ENCODE measurements at places on chromosomes 3 and 15.
A peak's percentile ranks its signal among the peaks of the same experiment; 100 is the strongest.

DNA sequence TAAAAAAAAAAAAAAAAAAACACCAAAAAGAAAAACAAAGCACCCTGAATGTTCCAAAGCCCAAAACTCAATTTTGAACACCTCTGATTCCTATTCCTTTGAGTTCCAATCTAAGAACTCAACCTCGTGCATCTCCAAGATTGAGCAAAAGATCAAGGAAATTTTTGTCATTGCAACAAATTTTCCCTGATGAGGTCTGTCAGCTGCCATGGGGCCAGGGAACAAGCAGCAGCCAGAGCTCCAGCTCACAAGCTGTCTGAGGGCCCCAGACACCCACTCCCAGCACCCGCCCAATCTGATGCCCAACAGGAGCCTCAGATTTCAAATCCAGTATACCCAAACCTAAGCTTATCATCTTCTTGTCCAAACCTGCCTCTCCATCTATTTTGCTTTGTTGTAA is 87.6 kb upstream of the ACP3 start:
- DNase-seq: no peak

GRCh38 chr15:95520511-95520910 is 810.0 kb upstream of the NR2F2 start:
- no peak for DNase-seq

DNA sequence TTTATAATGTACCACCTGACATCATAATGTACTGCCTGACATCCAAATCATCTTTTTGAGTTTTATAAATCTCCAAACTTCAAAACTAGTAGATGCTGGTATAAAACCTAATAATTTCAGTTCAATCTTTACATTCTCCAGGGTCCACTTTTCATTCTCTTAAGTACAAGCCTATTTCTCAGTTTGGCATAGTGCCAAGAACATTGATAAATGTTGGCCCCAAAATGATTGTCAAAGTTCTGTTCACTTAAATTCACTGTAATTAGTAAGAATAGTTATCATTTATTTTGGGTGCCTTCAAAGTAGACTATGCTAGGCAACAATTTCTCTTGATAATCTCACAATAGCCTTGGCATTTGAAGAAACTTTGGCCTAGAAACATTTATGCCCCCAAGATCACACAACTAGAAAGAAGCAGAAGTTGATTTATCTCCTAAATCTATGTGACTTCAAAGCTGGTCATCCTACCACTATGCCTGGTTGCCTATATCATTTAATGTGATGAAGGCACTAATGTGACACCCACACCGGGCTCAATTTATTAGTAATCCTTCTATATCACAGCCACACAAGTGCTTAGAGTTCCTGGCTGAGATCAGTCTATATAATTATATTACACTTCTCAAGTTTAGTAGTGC is 101.7 kb downstream of the ZNF609 start:
- DNase-seq: no peak

DNA sequence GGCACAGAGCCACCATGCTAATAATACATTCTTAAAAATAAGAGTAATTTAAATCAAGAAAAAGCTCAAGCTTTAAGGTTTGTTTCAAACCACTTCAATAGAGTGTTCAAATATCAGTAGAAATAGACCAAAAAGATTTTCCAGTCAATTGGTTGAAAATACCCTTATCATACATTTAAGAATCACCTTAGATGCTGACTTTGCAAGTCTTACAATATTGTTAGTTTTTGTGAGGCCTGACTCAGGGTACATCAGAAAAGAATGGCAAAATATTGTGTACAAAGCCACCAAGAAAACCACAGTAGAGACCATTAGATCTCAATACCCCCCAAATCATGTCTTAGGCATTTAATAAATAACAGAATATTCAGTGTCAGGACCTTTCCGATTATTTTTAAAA is 19.8 kb upstream of the NRG4 start:
- no peak for DNase-seq

DNA sequence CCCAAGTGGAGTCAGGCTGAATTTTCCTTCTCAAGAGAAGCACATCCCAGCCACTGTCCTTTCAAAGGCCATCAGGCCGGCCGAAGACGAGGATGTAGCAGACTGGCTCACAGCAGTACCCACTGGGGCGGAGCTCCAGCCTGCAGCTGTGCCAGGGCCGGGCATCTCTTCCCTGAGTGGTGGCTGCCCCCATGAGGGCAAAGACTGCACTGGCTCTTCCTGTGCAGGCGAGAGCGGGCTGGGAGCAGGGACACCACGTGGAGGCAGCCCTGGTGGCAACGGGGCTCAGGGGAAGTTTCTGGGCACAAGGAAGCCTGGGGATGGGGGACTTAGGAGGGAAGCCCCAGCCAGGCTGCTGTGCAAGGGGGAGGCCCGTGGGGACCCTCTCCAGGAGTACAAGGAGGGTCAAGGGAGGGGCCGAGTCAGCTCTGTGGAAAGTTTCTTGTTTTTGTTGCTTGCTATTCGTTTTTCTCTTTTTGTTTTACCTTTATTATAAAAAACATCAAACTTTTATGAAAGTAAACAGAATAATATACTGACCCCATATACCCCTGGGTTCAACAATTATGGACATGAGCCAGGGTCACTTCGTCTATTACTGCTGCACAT is 66.1 kb downstream of the RPN1 start:
- DNase-seq: peak; percentile 21

- DNase-seq: no peak
Observed at GRCh38 chr15:77544162-77544561, 88.5 kb downstream of the LINGO1 start.

DNA sequence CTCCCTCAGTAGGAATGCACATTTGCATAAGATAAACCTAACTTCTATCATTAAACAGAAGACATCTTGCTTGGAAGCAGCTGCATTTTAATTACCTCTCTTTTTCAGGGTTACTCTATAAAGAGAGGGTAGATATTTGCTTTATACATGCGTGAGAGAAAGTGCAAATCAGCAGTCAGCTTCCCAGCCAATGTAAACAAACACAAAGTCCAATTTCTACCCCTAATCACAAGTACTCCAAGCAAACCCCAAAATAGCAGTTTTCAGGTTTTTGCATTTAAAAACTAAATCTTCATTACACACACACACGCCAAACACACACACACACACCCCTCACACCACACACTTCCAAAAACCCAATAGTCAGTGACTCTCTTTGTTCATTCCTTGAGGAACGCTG is 303.9 kb upstream of the ALCAM start:
- no peak for DNase-seq

DNA sequence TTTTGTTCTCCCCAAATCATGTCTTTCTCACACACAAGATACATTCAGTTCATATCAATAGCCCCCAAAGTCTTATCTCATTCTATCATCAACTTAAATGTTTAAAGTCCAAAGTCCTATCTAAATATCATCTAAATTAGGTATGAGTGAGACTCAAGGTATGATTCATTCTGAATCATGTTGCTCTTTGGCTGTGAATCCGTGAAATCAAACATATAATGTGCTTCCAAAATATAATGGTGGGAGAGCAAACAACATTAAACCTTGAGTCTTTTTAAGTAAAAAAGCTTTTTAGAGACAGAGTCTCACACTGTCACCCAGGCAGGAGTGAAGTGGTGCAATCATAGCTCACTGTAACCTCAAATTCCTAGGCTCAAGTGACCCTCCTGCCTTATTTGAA is 139.1 kb downstream of the SAMMSON start:
- no peak for DNase-seq

DNA sequence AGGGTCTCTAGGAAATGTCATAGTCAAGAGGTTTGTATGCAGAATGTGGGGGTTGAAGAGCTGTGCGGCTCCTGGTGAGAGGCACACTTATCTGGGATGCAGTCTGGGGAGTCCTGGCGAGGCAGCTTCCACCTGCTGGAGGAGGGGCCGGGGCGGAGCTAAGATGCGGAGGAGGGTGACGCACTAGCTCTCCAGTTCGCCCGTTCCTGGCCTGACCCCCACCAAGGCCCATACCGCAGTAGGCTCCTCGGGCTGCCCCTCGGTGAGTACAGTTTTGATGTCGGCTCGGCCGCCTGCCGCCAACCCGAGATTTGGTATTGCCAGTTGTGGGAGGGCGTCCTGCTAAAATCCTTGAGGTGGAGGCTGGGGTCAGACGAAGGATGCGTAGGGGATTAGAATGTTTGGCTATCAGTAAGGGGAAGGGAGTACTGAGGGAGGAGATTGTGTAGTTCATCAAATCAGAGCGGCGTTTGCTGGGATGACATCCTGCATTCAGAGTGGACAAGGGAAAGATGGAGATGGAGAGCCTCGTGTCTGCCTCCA is at the start of gene SCG5:
Gene SCG5, plus strand, starts transcription at position 194 of the 543 bp plus-strand sequence. CDS start 1,883 bp downstream, outside the sequence.
- no peak for DNase-seq

- DNase-seq: no peak
Observed at GRCh38 chr3:185741586-185741985, 83.3 kb downstream of the IGF2BP2 start.

GRCh38 chr3:126014252-126014651 is 45.3 kb downstream of the ROPN1B start:
- no peak for DNase-seq

DNA sequence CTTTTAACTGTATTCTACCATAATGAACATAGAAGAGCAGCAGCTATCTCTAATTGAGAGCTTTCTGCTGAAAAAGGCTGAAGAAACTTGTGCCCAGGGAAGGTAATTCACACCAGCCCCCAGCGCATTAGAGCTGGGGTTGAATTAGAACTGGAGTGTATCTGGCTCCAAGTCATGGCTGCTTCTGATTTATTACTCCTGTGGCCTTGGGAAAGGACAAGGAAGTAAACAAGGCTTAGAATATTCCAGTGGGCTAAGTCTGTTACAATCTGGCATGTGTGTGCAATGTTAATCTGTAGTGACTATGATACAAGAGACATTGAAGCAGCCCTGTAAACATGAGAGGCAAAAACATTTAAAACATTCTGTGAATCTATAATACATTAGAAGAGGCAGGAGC is 18.1 kb downstream of the CPA3 start:
- no peak for DNase-seq

DNA sequence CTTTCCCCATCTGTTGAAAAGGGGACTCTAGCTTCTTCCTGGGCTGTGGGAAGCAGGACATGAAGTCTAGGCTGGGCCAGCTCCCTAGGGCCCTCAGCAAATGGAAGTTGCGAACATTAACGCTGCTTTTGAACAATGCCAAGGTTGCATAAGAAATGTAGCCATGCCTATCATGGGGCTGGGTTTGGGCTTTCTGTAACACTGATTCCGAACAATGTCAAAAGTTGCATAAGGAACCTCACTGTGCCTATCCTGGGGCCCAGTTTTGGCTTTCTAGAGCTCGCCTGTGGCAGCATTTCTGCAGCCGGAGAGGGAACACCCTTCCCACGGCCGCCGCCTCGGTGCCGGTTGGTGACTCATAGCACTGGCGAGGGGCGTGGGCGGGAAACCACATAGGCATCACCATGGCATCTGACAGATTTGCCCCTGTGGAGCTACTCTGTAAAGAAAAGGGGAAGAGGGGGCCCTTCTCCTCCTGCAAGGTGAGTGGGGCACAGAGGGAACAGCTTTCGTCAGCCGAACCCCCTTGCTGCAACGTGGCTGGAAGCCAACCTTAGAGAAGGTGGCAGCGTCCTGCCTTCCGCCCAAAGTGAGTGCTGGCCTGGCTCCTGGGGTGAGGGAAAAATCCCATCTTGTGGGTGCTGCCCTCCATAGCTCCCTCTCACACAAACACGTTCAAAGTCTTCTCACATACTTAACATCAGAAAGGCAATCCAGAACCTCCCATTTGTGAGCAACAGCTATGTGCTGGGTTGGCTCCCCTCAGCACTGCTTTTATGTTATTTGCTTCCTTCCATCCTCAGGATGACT is 46.6 kb upstream of the ATP2B2 start:
- peak; percentile 74 for DNase-seq

GRCh38 chr15:100060276-100060926 is 281.4 kb downstream of the ADAMTS17 start:
- no peak for DNase-seq

DNA sequence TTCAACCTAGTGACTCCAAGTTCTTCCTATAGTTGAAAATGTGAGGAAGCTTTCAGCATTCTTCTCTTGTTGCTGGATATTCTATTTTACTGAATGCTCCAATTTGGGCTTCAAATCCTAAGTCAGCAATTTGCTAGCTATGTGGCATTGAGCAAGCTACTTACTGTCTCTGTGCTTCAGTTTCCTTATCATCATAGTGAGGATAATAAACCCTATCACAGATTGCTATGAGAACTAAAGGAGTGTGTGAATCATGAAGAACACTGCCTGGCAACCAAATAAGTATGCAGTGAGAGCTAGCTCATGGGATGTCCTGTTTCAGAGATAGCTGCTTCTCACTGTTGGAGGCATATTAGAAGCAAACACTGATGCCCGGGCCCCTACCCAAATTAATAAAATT is 163.8 kb upstream of the CDIN1 start:
- DNase-seq: no peak

- no peak for DNase-seq
Observed at GRCh38 chr3:115638991-115639390, 15.7 kb downstream of the GAP43 start.

GRCh38 chr3:9732080-9732739 is 675 bp downstream of the BRPF1 start:
- DNase-seq: peak; percentile 22

GRCh38 chr15:69834761-69835160 is 263.0 kb downstream of the TLE3 start:
- no peak for DNase-seq

DNA sequence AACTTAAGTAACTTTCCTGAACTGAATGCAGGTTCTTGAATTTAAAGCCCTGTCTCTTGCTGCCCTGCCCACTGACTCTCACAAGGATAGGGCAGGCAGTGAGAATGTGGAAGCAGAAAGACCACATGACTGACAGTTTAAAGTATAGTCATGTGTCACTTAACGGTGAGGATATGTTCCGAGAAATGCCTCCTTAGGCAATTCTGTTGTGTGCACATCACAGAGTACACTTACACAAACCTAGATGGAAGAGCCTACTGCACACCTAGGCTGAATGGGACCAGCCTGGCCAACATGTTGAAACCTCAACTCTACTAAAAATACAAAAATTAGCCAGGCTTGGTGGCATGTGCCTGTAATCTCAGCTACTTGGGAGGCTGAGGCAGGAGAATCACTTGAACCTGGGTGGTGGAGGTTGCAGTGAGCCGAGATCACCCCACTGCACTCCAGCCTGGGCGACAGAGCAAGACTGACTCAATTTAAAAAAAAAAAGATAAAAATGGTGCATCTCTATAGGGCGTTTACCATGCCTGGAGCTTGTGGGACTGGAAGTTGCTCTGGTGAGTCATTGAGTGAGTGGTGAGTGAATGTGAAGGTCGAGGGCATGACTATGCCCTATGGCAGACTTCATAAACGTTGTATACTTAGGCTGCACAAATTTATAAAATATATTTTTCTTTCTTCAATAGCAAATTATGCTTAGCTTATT is 18.9 kb upstream of the COPG1 start:
- DNase-seq: no peak

DNA sequence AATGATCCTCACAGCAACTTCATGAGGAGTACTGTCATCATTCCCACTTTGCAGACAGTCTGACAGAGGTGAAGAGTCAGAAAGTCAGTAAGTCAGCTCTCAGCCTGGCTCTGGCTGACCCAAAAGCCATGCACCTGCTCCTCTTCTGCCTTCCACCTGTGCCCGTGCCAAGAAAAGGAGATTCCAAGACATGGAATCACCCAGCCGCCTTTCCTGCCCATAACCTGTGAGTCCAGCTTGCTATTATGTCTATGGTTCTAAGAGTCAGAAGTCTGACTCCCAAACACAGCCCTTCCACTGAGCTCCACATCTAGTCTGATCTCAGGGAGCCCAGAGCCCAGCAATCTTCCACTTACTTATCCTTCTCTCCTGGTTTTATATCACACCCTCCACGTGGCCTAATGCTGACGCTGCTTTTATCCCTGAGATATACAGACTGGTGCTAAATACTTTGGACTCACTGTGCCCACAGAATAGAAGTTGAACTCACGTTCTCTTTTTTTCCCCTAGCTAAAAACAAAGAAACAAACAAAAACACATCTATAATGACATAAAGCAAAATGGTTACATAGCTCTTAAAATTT is 66.0 kb downstream of the PLD1 start:
- no peak for DNase-seq

All from activated T-cell treated with anti-CD3 and anti-CD28 coated beads for 24 hours (primary cell).